NCI-H1436 treated with DMSO at 0.1 percent for 48 hours (cell line): ENCODE measurements at places on chromosomes 7 and 10.
A peak's percentile ranks its signal among the peaks of the same experiment; 100 is the strongest.

DNA sequence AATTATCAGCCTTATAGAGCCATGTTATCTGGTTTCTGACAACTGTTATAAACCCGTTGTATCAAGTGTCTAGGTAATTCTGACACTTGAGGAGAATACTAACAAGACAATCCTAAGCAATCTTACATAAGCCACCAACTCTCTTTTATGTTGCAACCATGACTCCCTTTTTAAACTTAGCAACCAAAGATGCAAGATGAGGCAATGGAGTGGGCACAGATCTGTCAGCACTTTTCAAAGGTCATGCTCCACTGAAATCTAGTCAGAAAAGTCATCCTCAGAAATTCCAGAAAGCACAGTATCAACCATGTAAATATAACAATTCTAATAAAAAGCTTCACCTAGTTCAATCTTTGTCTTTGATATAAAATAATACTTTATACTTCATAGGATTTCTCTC lies 77.0 kb upstream of the SEMA3A start:
- peak; percentile 13 for DNase-seq

DNA sequence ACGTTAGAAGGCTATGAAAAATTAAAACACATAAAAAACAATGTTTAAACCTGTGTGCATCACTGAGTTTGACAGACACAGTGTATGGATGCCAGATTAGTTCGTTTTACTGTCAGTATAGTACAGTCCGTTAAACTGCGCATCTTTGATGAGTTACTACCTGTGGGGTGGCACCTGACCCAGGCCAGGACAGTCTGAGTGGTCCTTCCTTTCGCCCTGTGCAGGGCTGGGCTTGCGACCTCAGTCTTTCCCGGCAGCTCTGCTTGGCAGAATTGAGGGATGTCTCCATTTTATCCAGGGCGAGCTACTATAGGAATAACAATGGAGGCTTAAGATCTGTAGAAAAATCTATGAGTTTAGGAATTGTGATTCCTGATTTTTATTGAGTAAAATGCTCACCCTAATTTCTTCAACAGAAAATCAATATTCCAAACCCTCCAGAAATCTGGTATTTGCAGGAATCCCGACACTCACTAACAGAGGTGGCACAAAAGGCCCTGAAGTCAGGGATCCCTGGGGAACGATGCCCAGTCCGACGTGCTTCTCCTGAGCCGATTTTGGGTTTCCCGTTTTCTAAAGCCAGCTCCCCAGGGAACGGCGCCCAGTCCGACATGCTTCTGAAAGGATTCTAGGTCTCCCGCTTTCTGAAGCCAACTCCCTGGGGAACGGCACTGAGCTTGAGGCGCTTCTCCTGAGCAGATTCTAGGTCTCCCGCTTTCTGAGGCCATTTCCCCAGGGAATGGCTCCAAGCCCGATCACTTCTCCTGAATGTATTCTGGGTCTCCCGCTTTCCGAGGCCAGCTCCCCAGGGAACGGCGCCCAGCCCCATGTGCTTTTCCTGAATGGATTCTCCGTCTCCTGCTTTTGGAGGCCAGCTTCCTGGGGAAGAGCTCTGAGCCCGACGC lies 377.6 kb downstream of the DNAJB6 start:
- DNase-seq, result no peak

DNA sequence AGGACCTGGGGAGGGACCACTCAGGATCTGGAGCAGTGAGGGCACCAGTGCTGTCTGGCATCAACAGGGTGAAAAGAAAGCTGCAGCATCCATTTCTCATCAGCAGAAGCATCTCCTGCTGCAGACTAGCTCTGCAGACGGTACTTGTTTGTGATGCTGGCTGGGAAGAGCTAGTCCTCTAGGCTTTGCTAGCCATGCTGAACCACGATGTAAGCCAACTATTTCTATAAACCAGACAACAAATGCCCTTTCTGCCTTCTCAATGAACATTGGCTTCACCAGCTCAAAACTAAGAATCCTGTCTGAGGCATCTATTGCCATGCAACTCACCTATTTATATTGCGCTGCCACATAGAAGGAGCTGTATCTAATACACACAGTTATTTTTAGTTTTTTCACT lies 65.6 kb downstream of the CTTNBP2 start:
- no peak for DNase-seq

DNA sequence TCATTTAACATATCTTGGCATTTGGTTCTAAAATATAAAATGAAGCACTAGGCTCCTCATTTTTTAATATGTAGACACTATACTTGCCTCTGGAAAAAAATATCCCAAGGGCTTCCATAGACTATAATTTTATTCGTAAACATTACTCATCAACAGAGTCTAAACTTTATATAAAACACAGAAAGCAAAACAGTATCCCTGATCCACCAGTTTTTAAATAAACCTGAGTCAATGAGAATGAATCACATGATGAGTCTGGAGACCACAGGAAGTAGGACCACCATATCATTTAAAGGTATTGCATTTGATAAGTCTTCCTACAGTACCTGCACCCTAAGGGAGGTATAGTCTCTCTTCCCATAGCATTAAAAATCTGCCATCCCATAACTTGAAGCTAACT lies 228.0 kb downstream of the DGKI start:
- DNase-seq, result no peak

GRCh38 chr10:18233775-18234174 lies 93.6 kb downstream of the CACNB2 start:
- DNase-seq, result no peak
